MCF 10A (cell line): ENCODE measurements at places on chromosomes 16 and 17.
A peak's percentile ranks its signal among the peaks of the same experiment; 100 is the strongest.

- DNase-seq = peak; percentile 29
These were observed 68.3 kb upstream of the BCAR1 start for GRCh38 chr16:75319513-75320411.

GRCh38 chr16:65213866-65214595, 92.2 kb upstream of the CDH11 start:
- peak; percentile 26 for DNase-seq

- DNase-seq = no peak
These were observed 52.5 kb upstream of the DHX40 start for GRCh38 chr17:59512844-59513385.

- no peak for DNase-seq
These were observed 16.0 kb downstream of the ENGASE start for GRCh38 chr17:79090443-79091225.

GRCh38 chr17:80981062-80981902, 10.4 kb upstream of the CHMP6 start:
- DNase-seq = no peak

GRCh38 chr16:3915426-3916260, 35.1 kb upstream of the CREBBP start:
- no peak for DNase-seq

GRCh38 chr16:56607109-56607618, 1.2 kb upstream of the MT2A start:
- peak; percentile 99 for DNase-seq

DNA sequence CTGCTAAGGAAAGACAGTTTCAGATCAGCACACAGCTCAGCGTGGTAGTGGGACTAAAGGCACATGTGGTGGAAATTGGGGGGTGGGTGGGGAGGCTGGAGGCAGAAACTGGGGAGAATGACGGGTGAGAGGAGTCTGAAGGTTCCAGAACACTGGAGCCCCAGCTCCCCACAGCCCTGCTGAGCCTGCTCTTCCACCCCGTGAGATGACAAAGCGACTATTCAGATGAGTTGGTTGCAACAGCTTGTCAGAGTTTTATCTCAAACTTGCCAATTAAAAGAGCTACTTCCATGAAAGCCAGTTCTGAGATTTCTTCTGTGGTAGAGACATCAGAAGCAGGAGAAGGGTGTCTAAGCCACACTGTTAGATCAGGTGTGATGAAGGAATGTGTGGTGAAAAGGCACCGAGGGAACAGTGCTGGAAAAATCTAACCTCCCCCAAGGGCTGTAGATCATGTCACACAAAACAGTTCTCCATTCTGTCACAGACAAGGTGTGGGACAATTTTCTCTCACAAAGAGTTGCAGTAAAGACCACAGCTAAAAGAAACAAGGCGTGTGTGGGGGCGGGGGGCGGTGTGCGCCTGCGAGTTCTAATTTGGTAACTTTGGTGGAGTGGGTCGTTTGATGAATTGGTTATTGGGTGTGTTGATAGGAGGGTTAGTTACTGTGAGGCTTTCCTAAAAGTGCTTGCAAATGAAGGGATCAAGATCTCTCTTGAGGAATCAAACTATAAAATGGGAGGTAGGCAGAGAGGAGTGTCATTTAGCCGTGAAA, 39.0 kb downstream of the CCDC182 start:
- no peak for DNase-seq

DNA sequence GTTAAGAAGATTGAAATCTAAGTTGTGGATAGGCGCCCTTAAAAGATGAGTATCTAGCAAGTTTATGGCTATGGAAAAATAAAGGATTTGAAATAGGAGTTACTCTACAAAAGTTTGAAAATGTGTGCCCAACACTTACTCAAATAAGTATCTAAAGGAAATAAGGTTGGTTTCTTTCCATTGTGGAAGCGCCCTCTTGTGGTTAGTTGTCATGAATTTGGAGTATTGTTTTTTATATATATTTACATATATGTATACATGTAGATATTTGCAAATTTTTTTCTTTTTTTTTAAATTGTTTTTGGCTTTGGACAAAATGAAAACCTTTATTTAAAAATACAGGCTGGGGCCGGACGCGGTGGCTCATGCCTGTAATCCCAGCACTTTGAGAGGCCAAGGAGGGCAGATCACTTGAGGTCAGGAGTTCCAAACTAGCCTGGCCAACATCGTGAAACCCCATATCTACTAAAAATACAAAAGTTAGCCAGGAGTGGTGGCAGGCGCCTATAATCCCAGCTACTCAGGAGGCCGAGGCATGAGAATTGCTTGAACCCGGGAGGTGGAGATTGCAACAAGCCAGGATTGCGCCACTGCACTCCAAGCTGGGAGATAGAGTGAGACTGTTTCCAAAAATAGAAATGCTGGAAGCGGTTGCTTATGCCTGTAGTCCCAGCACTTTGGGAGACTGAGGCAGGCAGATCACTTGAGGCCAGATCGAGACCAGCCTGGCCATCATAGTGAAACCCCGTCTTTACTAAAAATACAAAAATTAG, 24.0 kb upstream of the VPS4A start:
- DNase-seq = peak; percentile 77

DNA sequence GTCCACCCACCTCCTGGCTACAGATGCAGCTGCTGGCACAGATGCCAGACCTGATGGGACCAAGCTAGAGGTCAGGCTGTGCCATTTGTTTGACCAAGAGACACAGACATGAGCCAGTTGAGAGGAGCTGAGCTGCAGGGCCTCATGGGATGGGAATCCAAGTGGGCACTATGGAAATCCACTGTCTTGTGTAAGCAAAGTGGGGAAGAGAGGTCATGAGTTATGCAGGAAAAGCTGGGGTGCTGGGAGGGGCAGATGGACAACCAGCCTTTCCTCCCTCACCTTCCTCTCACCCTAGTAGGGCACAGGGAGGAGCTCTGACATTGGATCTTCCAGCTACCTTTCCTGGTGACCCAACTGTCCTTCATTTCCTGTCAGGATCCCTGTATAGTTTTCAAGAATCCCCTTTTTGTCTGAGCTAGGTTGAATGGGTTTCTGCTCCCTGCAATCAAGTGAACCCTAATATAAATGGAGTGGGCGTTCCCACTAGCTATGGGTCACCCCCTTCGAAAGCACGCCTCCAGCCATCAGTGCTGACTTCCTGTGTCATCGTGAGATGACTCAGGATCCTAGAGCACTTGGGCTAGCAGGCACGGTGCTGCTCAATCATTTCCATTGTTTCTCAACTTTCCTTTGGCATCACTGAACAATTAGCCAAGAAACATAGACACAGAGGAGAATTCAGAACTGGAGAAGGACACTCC, 13.6 kb downstream of the ATPAF2 start:
- DNase-seq = peak; percentile 87

GRCh38 chr16:76294396-76295214, 17.4 kb downstream of the CNTNAP4 start:
- DNase-seq = no peak

DNA sequence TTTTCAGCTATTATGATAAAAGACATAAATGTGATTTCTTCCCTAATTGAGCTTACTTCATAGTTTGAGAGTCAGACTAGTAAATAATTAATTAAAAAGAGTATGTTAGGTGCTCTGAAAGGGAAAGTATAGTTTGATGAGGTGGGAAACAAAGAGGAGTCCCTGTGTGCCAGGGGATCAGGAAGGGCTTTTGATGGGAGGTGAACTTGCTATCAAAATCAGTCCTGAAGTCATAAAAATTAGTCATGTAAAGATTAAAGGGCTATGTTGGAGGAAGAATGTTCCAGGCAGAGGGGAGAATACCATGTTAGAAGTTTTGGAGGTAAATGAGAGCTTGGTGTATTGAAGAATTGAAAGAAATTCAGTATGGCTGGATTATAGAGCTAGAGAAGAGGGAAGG, 31.0 kb downstream of the NFAT5 start:
- DNase-seq = no peak
